ENCODE measurements at places on chromosomes 13 and 19. TPM values are rescaled to one million over a fixed set of nuclear protein-coding genes. Genes with fewer than 3 reads are reported as not detected.

Gene DCT
- total RNA-seq: 0.09 TPM

Gene CPB2
- not detected for total RNA-seq

Gene NEK5
- 0.59 TPM for total RNA-seq

Gene CABP5
- not detected for total RNA-seq

Gene ADAT3
- total RNA-seq: 1.5 TPM

Gene MAG
- total RNA-seq: not detected

Gene SLC6A16
- 0.14 TPM for total RNA-seq
